Right lobe of liver (tissue), 6 donors: ENCODE measurements at places on chromosomes 11 and 22. TPM values are rescaled to one million over a fixed set of nuclear protein-coding genes. Genes with fewer than 3 reads are reported as not detected.

The RAB38 gene
- total RNA-seq, result 1.0 TPM

The OSBP2 gene
- total RNA-seq, result 0.31 TPM

The CHST1 gene
- total RNA-seq, result 1.3 TPM

The UPB1 gene
- 50.6 TPM for total RNA-seq
